ENCODE measurements at places on chromosomes 2 and 18.

DNA sequence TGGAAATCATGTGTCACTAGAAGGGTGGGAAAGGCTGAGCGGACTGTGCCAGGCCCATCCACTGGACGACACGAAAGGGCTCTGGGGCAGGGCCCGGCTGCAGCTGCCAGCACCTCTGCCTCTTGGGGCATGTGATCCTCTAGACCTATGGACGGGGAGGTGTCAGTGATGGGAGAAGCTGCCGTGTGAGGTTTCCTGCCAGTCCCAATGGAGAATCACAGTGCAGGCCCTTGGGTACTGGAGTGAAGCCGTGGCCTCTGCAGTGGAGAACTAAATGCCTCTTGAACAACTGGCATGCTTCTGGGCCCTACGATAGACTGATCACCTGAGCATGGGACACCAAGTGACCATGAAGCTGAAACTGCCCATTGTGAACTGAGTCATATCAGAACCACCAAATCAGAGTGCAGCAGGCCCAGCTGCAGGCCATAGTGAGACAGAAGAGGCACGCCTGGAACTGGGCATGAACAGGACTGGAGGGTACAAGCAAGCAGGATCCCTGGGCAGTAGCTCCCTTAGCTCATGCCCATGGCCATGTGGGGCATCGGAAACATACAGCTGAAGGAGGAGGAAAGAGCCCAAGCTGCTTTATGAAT lies 18.8 kb upstream of the RHOB start:
- no peak for DNase-seq

DNA sequence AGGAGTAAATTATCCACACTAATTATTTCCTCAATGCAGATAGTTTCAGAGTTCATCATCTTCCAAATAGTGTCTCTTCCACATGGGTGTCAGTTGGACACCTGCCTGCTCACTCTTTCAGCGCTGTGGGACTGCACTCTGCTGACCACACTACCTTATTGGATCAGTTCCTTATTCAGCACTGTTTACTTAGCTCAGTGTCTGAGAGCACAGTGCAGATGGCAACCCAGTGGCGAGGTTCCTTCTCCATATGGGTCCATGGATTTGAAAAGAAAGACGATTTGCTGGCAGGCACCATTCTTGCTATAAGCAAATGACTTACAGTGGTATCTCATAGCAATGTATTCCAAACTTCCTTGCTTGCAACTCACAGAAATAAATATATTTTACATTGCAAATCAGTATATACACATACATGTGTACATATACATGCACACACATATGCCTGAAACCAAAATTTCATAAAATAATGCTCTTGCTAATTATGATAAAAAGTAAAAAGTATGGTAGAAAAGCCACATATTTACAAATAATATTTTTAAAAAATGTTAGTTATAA lies 354.8 kb downstream of the INSIG2 start:
- DNase-seq = no peak

GRCh38 chr18:37124516-37124915 lies 295.6 kb downstream of the KIAA1328 start:
- DNase-seq = no peak

GRCh38 chr2:195619590-195619989 lies 37.4 kb upstream of the SLC39A10 start:
- no peak for DNase-seq

DNA sequence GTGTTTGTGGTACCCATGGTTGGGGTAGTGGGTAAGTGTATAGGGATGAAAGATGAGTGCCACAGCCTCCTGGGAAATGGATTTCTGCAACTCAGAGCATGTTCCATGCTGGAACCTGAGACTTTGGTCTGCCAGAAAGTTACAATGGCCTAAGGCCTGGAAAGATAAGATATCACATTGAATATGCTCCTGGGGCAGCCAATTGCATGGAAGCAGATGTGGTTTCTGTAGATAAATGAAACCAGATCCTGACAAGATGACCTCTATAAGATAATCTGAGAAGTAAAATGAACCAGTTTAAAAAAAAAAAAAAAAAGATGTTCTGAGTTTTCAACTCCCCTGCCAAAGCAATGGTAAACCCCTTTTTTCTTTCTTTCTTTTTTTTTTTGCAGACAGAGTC lies 91.4 kb upstream of the NCK2 start:
- peak; percentile 73 for DNase-seq

DNA sequence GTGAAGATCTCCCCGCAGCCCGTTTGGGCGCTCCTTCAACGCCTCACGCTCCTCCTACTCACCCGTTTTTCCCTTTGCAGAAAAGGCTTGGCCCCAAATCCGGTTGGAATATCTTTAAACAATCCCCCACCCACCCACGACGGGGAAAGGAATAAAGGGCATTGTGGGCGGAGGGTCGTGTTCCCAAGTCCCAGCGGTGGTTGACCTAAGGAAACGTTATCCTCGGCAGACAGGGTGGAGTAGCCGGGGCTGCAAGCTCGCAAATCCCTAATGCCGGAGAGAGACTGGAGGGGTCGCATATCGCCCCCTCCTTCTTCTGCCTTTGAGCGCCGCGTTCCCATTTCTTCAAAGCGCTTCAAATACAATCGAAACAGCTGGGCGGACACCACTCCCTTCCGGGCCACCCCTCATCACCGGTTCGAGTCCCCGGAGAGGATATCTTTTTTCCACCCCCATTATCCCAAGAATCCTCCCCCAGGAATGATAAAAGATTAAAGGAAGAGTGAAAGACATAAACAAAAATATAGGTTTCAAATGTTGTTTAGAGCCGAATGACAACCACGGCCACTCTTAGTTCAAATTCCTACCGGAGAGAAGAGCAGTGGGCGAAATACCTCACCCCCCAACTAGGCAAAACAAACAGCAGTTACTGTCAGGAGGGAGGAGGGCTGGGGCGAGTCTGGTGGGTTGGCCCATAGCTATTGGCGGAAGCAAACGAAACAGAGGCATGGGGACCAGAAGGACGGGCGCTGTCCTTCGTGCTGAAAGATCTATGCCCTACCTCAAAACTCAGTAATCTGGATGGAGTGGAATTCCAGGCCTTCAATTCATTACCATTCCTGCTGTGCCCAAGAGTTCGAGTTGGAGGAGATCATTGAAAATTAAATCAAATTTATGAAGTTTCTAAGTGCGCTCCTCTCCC lies 2.8 kb upstream of the GAD1 start:
- no peak for DNase-seq

DNA sequence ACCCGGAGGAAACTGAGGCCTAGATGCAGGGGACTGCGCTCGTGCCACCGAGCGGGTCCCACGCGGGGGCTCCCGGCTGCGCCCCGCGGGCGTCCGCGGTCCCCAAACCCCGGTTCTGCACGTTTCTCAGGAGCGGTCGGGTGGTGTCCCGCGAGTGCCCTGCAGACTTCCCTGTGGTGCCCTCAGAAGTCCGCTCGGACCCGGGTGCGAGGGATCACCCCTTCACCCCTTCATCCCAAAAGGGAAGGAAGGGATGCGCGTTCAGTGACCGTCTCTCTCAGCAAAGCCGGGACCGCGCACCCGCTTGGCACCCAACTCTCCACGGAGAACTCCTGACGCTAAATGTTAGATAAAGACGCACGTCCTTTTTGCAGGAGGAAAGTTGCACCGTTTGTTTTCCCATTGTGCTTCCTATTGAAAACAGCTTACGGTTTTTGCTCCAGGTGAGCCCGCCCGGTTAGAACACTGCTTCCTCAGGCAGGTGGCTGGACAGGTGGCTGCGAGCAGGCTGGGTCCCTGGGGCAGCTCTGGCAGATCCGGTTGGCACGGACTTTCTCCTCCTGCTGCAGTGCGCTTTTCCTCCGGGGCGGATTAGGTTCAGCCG lies 779 bp downstream of the DGKD start:
- peak; percentile 77 for DNase-seq

- no peak for DNase-seq
These were observed 316.8 kb upstream of the HS6ST1 start for GRCh38 chr2:128635361-128635900.

DNA sequence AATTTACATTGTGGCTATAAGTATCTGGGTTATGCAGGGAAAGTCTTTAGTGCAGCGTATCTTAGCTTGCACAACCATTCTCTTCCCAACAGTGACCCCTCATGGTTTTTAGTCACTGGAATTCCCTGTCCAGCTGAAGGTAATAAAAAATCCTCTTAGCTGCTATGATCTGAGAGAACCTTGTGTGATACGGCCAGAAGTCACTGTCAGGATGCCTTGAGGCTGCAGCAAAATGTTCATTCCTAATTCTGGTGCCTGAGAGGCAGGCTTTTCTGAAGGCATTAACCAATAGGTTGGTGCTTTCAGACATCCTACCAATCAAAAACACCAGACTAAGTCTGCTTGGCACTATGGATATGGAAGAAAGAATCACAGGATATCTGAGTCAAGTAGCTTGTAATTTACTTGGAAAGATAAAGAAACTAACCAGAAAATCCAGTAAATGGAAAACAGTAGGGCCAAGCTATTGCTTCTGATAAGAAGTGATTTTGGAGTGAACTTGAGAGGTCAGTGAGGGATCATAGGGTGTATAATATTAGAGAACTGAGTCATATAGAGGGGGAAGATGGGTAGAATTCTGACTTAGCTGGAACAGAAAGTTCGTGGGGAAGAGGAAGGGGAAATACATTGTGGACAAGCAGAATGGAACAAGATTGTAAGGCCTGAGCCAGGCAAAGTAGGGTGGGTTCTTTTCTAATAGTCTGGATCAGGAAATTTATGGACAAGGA lies 89.0 kb upstream of the SLC14A2 start:
- DNase-seq = peak; percentile 8

DNA sequence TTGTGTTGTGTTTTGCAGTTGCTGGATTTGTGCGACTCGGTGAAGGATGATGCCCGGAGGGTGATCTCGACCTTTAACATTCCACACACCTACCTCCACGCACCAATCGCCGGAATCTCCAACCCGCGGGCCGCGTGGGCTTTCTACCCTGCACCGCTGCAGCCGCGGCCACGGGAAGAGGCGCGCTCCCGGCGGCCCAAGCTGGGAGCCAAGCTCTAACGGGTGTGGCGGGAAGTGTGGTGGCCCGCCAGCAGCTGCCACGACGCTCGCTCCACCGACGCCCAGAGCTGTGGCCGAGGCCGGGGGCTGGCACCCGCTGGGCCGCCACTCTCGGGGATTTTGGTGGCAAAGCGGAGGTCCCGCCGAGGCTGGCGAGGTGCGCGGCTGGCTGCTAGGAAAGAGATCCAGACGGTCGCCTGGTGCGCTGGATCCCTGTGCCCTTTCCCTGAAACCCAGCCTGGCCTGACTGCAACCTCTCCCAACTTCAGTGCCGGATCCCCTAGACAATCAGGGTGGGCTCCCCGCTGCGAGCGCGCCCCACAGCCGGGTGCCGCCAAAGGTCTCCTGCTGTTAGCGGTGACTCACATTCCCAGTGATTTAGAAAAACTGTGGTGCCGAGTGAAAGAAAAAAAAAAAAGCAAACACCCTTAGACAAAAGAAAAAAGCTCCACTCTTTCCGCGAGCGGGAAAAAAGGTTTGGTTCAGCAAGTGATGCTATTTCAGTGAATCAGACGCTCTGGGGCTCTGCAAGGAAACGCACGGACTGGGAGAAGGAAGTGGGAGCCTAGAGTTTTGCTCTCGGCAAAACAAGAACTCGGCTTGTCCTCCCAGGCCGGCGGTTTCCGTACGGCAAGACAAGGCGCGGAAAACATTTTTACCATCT lies 2.9 kb upstream of the BCL2L11 start:
- no peak for DNase-seq

DNA sequence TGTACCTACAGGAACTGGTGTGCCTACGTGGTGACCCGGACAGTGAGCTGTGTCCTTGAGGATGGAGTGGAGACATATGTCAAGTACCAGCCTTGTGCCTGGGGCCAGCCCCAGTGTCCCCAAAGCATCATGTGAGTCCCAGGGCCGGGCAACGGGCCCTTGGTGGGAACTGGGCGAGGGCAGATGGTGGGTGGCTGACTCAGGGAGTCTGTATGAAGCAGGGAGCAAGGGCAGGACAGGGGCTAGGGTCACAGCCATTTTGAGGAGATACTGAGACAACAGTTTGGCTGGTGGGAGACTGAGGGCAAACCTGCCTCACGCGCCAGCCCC lies 1.7 kb downstream of the EMILIN1 start:
- DNase-seq = no peak

- no peak for DNase-seq
These were observed 44.6 kb downstream of the B3GNT2 start for GRCh38 chr2:62240546-62240945.

GRCh38 chr2:152330235-152330866 lies 4.6 kb upstream of the FMNL2 start:
- DNase-seq = peak; percentile 6

DNA sequence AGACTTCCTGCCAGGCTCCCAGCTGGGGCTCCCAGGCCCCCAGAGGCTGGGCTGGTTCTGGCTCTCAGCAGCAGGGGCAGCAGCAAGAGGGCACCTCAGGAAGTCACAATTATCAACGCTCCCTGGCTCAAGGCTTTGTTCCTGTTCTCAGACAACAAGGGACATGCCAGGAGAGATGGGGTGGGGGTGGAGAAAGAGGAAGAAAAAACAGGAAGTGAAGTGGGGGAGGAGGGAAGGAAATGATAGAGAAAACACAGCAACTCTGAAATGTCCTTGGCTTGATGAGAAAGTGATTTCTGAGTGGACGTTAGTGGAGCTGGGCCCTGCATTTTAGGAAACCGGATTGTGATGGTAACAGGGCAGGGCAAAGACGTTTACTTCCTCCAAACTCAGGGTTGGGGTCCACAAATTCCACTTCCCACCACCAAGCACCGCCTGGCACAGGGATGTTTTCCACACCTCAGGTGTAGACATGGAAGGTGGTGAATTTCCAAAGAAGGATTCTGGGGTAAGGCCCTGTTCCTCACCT lies 40.4 kb downstream of the CYRIA start:
- DNase-seq = no peak

DNA sequence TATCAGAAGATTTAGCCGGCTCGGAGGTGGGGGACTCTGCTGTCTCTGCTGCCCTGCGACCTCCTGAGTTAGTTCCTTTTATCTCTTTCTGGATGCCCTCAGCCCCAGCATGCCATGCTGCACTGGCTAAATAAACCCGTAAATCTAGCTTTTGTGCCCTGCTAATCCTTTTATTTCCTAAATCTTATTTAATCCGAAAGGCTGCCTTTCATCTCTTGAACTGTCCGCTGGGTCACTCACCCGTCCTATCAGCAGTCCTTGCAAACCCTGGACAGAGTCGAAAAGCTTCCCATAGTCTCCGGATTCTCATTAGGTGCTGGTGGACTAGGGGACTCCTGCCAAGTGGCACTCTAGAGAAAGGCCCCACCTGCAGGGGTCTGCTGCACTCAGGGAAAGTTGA lies 122.0 kb upstream of the APCDD1 start:
- no peak for DNase-seq

- peak; percentile 88 for DNase-seq
These were observed 97.9 kb upstream of the SERTAD2 start for GRCh38 chr2:64751286-64752260.

GRCh38 chr2:106892048-106892447 lies 6.1 kb upstream of the ST6GAL2 start:
- DNase-seq = no peak

GRCh38 chr2:86825693-86826381 lies 35.1 kb upstream of the CD8A start:
- no peak for DNase-seq
